Fibroblast of the aortic adventitia (primary cell): ENCODE measurements at places on chromosomes 13 and 19. TPM values are rescaled to one million over a fixed set of nuclear protein-coding genes. Genes with fewer than 3 reads are reported as not detected.

The ZNF93 gene
- total RNA-seq = 2.0 and 10.0 TPM in 2 replicates

The BEST2 gene
- not detected in 2 replicates for total RNA-seq

The LPAR6 gene
- 0.90 and 11.2 TPM in 2 replicates for total RNA-seq

The ZNF682 gene
- total RNA-seq = 2.8 and 3.8 TPM in 2 replicates

The KLK10 gene
- 0.27 TPM in 1 of 2 replicates, not detected in the other for total RNA-seq

The UPK1A gene
- not detected in 2 replicates for total RNA-seq

The KCNC3 gene
- not detected in 2 replicates for total RNA-seq

The RDH8 gene
- not detected in 2 replicates for total RNA-seq

The CCL25 gene
- not detected in 2 replicates for total RNA-seq

The PRTN3 gene
- total RNA-seq = not detected in 2 replicates

The SBK3 gene
- 0.25 TPM in 1 of 2 replicates, not detected in the other for total RNA-seq

The VSTM1 gene
- total RNA-seq = not detected in 2 replicates

The ZNF540 gene
- total RNA-seq = 0.36 and 2.1 TPM in 2 replicates

The PABPC3 gene
- 0.08 and 0.09 TPM in 2 replicates for total RNA-seq

The FOSB gene
- 0.33 and 0.81 TPM in 2 replicates for total RNA-seq

The ZNF577 gene
- total RNA-seq = 6.7 and 8.9 TPM in 2 replicates

The HSD17B14 gene
- total RNA-seq = 3.6 and 25.5 TPM in 2 replicates

The DYRK1B gene
- 15.5 and 21.8 TPM in 2 replicates for total RNA-seq

The ZNF253 gene
- 2.3 and 7.0 TPM in 2 replicates for total RNA-seq

The KLK4 gene
- total RNA-seq = not detected in 2 replicates

The SPACA4 gene
- not detected in 2 replicates for total RNA-seq

The UBE2L5 gene
- under 0.01 TPM in 1 of 2 replicates, not detected in the other for total RNA-seq

The OCEL1 gene
- total RNA-seq = 3.9 and 19.7 TPM in 2 replicates

The TRIM13 gene
- total RNA-seq = 19.4 and 25.6 TPM in 2 replicates

The AKAP8L gene
- 45.6 and 65.8 TPM in 2 replicates for total RNA-seq

The FBL gene
- total RNA-seq = 105 and 162 TPM in 2 replicates

The CEACAM20 gene
- not detected in 2 replicates for total RNA-seq

The CDC34 gene
- total RNA-seq = 31.0 and 65.8 TPM in 2 replicates

The TNFSF11 gene
- 0.33 and 5.2 TPM in 2 replicates for total RNA-seq

The BRME1 gene
- total RNA-seq = 1.5 and 1.8 TPM in 2 replicates

The ADGRE2 gene
- total RNA-seq = 0.09 TPM in 1 of 2 replicates, not detected in the other

The GNG8 gene
- total RNA-seq = not detected in 2 replicates

The IGFL4 gene
- total RNA-seq = 0.27 and 0.74 TPM in 2 replicates

The CEACAM1 gene
- total RNA-seq = 0.33 TPM in 1 of 2 replicates, not detected in the other

The COMP gene
- 0.49 and 0.63 TPM in 2 replicates for total RNA-seq

The FAM32A gene
- 70.6 and 89.1 TPM in 2 replicates for total RNA-seq

The SHANK1 gene
- total RNA-seq = 2.6 and 4.2 TPM in 2 replicates

The CEACAM6 gene
- total RNA-seq = not detected in 2 replicates

The TGDS gene
- 3.0 and 14.9 TPM in 2 replicates for total RNA-seq

The CAPN12 gene
- total RNA-seq = 0.18 TPM in 1 of 2 replicates, not detected in the other

The LYL1 gene
- total RNA-seq = 0.63 and 1.4 TPM in 2 replicates

The ZNF132 gene
- 9.2 and 10.8 TPM in 2 replicates for total RNA-seq

The CD79A gene
- total RNA-seq = 0.09 TPM in 1 of 2 replicates, not detected in the other

The KATNAL1 gene
- 38.7 and 61.2 TPM in 2 replicates for total RNA-seq
